ENCODE measurements at places on chromosomes 3 and 15.

GRCh38 chr15:83108266-83109219, 1.1 kb downstream of the TM6SF1 start:
- no peak for DNase-seq

DNA sequence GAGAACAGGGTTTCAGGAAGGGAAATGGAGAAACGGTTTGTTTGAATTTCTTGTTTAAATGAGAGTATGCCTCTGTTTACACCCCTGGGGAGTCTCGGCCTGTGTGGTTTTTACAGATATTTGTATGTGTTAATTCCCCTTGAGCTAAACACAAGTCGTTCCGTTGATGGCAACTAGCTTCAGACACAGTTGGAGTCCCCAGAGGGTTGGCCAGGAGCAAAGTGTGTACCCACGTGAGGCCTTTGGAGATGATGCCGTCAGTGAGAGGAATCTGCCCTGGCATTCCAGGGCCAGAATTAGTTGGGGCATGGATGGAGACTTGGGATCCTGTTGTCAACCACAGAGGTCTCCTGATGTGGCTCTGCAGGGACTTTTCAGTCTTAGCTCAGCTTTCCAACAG, 44.0 kb downstream of the CEMIP start:
- DNase-seq, result no peak

- DNase-seq, result no peak
These were observed 22.5 kb upstream of the TM4SF4 start for GRCh38 chr3:149452036-149452435.

DNA sequence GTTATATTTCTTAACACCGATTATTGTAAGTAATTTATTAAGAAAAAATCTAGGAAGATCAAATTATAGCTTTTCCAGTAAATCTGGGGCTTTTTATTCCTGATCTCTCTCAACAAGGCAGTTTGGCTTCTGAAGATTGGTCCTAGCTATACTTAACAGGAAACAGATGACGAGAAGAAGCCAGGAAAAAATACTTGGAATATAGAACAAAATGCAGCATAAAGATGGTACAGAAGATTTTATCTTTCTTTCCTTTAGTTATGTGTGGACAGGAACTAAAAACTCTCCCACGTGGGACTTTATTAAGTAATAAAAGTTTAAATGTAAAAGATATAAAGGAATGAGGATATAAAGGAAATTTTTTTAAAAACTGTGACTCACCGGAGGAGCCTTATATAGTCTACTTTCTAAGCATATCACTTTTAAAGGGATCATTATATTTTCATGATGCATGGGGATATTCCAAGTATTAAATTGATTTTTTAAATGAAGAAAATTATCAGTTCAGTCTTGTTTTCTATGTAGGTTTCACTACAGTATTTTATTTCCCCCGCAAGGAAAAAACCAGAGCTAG, 8.2 kb downstream of the B3GNT5 start:
- no peak for DNase-seq

DNA sequence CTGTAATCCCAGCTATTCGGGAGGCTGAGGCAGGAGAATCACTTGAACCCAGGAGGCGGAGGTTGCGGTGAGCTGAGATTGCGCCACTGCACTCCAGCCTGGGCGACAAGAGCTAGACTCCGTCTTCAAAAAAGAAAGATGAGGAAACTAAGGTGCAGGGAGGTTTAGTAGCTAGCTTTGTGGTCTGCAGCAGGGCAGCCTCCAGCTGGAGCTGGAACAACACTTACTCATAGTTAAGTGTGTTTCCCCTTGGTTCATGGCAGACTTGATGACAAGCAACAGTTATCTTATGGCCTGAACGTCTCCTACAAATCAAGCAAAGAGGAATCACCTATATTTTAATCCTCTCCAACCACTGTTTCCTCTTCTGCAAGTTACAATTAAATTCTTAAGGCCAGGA, 12.6 kb downstream of the KAT2B start:
- no peak for DNase-seq

DNA sequence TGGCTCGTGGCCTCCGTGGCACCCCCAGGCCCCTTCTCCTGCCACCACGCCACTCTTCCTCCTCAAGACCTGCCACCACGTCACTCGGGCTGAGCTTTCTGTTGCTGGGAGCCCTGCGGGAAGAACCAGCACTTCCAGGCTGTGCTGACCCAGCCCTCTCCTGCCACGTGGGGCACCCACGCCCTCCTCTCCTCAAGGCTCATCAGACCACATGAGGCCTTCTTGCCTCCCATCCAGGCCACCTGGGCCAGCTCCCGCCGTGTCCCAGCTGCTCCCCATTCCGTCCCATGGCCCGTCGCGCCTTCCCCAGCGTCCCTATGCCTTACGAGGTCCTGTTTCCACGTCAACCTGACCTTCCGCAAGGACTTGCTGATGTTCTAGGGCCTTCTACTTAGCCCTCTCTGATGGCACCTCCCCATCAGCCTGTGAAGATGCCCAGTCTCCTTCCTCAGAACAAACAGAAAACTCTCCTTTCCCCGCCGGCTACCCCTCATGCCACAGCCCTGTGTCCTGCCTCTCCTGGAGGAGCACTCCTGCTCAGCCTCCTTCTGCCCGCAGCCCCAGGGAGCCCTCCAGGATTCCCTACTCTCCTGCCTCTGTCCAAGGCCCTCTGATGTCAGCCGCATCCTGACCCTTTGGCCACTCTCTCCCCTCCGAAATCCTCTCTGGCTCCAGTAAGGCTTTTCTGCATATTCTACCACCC, 71.1 kb upstream of the BLM start:
- no peak for DNase-seq

GRCh38 chr3:100561459-100562158, 47.8 kb upstream of the ADGRG7 start:
- DNase-seq, result no peak

DNA sequence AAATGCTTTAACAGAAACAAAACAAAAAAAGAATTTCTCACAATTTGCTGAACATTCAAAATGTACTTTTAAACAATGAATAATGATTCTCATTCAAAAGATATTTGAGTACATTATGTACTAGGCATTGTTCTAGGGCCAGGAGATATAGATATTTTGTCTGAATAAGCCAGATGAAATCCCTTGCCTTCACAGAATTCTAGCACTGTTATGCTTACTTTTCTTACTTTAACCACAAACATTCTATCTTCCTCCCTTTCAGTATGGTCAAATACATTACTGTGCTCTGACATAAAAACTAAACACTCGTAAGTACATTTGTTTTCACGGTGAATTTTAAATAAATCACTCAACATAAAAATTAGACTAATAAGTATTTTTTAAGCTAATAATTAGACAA, 116.7 kb downstream of the ADAM10 start:
- DNase-seq, result no peak

GRCh38 chr3:56825567-56826438, 24.1 kb upstream of the ARHGEF3 start:
- DNase-seq, result no peak

GRCh38 chr3:64082961-64083541, 59.8 kb upstream of the PSMD6 start:
- DNase-seq, result no peak

- DNase-seq, result no peak
These were observed 23.9 kb upstream of the HRH1 start for GRCh38 chr3:11130385-11130784.

GRCh38 chr15:88091444-88092016, 165.0 kb downstream of the NTRK3 start:
- no peak for DNase-seq

DNA sequence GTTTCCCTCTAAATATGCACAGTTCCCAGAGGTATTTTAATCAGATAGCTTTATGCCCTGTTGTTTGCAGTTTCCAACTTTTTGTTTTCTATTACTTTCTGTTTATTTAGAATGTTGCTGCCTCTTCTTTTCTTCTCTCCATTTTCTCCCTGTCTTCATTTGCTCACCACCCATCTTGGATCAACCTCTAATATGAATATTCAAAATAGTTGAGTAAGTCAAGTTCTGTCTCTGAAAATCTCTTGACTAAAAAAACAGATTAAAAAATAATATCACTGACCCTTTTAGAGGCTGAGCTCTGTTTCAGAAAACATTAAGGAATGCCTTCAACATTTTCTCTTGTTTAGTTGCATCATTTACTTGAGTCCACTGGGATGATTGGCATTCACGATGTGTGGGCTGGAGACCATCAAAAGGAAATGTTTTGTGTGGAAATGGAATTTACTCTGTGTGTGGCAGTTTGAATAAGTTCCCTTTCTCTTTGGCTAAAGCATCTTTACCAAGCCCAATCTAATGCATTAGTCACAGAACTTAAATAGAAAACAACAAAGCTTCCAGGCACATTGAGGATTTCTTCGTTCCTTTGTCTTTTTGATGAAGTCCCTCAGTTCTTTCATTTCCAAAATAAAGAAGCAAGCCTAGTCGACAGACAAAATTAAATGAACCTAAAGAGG, 633.9 kb upstream of the TGFBR2 start:
- DNase-seq, result no peak

GRCh38 chr15:42404461-42405235, 45.3 kb downstream of the CAPN3 start:
- DNase-seq, result no peak

DNA sequence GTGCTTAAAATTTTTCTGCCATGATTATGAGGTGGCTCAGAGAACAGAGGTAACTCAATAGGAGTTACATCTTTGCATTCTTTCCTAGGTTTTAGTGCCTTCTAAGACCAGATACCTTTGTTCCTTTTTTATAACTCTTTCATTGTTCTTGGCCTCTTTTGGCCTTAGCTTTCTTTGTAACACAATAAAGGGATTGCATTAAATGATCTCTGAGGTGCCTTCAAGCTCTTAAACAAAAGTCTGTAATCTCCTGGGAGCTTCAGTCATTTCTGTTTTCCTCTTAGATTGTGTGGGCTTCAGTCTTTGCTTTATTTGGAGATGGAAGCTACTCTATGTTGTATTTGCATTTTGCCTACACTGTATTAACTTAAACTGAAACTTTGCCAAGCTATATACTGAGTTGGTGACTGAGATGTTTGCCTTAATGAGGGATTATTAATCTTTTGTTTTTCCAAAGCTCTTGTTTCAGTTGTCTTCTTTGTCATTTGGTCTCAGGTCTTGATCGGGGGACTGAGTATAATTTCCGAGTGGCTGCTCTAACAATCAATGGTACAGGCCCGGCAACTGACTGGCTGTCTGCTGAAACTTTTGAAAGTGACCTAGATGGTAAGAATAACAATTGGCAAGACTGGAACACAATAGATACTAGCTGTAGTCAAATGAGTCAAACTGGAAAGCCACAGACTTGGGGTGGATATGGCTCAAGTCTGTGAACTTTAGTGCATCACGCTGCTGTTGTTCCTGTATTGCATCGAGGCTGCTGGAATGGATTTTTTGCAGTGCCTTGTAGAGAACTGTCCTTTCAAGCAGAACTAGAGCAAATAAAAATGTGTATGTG, 110.3 kb downstream of the HCN4 start:
- no peak for DNase-seq

GRCh38 chr3:155392138-155392537, 98.7 kb upstream of the STRIT1 start:
- DNase-seq, result no peak

DNA sequence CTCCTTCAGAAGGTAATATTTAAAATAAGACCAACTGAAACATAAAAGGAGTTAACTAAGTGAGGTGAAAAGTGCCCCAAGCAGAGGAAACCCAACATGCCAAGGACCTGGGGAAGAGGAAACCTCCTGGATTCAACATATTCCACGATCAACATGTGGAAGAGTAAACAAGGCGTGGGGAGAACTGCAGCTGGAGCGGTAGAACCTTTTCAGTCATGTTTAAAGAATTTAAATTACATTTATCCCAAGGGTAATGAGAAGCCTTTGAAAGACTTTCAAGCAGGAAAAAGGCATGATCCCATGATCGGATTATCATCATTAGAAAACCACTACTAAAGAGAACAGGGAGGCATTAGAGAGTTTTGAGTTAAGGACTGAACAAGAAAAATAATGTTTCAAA, 330.7 kb downstream of the FHIT start:
- no peak for DNase-seq

- DNase-seq, result no peak
These were observed 57.3 kb upstream of the MYRIP start for GRCh38 chr3:39752019-39752637.

GRCh38 chr15:82530006-82530405, 10.3 kb downstream of the RPS17 start:
- no peak for DNase-seq

DNA sequence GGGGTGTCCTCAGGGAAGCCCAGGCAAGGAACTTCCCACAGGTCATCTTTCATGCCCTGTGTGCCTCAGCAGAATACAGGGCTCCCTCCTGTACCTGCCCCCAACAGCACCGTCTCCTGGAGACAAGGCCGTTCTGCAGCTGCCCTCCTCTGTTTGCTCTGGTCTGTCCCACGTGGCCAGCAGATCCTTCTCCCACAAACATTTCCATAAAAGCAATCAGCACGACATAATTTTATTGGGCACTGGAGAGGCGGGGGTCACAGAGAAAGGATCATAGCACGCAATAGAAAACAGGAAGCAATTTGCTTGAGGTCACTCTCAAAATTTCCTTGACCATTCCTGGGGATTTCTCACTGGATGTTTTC, 29.4 kb downstream of the STARD5 start:
- DNase-seq, result no peak

GRCh38 chr15:65603134-65603533, 7.8 kb downstream of the INTS14 start:
- no peak for DNase-seq

- DNase-seq, result no peak
These were observed 111.5 kb downstream of the PDZRN3 start for GRCh38 chr3:73513260-73513659.

DNA sequence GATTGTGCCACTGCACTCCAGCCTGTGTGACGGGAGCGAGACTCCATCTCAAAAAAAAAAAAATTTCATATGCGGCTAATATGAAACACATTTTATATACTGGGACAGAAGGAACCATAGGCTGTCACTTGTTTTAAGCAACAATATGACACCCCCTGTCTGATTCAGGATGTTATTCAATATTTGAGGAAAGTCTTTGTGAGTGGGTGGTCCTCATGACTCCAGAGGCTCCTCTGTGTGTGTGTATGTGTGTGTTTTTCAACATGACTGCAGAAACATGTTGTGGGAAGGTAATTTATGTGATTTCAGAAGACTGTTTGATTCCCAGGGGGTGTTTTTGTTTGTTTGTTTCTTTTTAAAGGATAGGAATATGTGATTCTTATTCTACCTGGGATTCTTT, 32.8 kb downstream of the MAP2K1 start:
- DNase-seq, result no peak

- DNase-seq, result no peak
These were observed 7.8 kb upstream of the LIPC start for GRCh38 chr15:58423831-58424608.

DNA sequence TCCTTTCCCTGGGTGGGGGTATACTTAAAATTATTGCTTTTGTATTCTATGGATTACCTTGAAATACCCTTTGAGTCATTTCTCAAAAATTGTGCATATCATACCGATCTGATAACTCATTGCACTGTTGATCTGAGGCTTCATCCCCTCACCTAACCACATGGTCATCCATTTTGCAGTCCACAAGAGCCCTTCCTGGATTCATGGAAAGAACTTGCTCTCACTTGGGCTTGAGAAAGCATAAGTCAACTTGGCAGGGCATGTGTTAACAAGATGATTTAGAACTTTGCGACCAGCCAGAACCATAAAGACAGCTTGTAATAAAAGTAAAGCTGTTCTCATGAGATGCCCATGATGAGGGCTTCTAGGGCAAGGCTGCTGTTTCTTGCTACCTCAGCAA, 22.2 kb downstream of the MME start:
- DNase-seq, result no peak

All from NCI-H1105 (cell line).